Activated CD4-positive, alpha-beta T cell treated with anti-CD3 and anti-CD28 coated beads for 24 hours (primary cell): ENCODE measurements at places on chromosomes 11 and 22.

DNA sequence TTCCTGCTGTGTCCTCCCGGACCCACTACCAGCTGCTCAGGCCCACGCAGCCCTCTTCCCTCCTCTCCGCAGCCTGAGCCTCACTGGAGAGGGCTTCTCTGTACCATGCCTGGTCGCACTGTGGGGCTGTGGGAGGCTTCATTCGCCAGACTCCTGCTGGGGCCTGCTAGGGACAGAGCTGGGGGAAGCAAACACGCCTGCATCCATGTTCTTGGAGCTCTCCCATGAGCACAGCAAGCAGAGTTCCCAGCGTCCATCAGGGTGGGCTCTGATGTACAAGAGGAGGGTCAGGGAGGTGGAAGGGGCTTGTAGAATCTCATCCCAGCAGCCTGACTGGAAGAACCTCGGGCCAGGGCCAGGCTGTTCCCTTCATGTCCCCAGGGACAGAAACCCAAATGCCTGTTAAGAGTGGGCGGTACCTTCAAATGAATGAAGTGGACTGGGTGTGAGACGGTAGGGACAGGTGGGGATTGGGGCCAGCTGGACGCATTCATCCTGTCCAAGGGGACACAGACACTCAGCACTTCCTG, 59.9 kb downstream of the MPPED1 start:
- no peak for DNase-seq

- no peak for DNase-seq
Measured at GRCh38 chr11:114618139-114618538, 22.6 kb upstream of the NXPE4 start.

DNA sequence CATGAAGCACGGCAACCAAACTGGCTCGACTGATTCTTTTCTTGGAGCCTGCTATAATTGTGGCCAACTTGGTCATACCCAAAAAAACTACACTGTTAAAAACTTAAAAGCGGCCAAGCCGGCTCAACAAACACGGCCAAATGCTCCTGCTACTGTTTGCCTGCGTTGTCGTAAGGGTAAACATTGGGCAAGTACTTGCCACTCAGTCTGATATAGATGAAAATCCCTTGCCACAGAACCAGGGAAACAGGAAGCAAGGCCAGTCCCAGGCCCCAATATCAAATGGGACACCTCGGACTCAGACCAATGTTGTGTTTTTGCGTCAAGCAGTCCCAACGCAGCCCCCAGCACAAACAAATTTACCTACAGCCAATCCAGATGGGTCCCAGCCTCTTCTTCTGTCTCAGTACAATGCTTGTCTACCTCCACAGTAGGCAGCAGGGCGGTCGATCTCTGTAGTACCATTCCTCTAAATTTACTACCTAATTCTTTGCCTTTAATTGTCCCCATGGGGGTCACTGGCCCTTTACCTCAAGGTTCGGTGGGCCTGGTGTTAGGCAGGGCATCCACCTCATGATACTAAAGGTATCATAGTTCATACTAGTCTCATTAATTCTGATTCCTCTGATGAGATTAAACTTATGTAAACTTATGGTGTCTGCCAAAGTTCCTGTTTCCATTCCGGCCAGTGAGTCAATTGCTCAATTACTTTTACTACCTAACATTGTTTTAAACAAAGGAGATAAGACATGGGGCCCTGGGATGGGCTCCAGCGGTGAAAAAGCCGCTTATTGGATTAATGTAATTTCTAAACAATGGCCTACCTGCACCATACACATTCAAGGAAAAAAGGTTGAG, 3.7 kb upstream of the COMT start:
- DNase-seq: no peak

- DNase-seq: no peak
Measured at GRCh38 chr11:116790167-116791001, 1.3 kb downstream of the APOA5 start.
